ENCODE measurements at places on chromosomes 7 and 10. TPM values are rescaled to one million over a fixed set of nuclear protein-coding genes. Genes with fewer than 3 reads are reported as not detected.

CACNB2 gene
- total RNA-seq, result 3.4 TPM

PRRT4 gene
- not detected for total RNA-seq

NODAL gene
- not detected for total RNA-seq

PLCE1 gene
- total RNA-seq, result 0.47 TPM

BTBD16 gene
- total RNA-seq, result not detected

GPR37 gene
- 0.21 TPM for total RNA-seq

RNLS gene
- total RNA-seq, result 9.1 TPM

ITGB8 gene
- 5.3 TPM for total RNA-seq

ACHE gene
- 0.90 TPM for total RNA-seq

AEBP1 gene
- 16.7 TPM for total RNA-seq

RNF133 gene
- 0.53 TPM for total RNA-seq

CNNM1 gene
- 1.1 TPM for total RNA-seq

DNA sequence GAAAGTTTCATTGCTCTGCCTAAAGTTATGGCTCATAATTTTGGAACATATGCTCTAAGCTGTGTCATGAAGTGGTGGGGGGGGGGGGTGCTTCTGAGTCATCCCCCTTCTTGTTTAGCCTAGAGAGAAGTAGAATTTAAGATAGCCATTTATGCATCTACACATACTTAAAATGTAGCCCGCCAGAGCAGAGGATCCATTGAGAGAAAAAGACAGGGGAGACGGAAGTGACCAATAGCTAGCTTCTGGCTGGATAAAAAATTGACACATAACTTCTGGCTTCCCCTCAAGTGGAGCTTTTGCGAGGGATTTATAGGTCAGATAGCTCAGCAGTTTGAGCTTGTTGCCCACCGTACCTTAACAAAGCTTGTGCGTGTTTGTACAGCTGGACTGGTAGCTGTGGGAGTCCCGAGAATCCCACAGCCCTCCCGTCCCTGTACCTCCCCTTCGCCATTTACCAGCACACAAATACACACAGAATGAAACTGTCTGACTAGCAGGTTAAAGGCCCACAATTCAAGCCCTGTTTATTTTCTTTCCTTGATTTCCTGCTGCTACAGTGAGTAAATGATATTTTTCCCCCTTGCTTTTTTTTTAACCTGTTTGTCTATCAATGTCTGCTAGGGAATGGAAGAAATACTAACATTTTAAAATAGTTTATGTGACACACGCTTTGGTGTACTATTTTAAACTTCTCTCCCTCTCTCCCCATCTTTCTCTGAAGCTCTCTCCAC is 232.6 kb upstream of the FERD3L start:
- no peak for DNase-seq

DNA sequence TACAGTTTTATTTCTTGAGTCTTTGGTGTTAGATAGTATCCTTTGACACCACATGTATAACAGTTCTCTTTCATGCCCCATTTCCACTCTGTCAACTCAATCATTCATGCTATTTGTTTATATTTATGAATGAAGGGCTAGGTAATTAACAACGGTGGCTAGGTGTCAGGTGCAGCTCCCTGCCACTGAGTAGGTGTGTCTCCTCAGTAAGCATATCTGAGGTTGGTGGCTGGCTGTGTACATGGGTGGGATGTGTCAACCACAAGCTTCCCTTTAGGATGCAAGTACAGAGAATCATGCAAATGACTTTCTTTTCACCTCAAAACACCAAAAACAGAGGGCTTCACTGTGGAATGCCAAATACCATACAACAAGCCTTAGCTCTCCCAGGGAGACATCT is 83.4 kb downstream of the ZNF365 start:
- DNase-seq, result no peak

DNA sequence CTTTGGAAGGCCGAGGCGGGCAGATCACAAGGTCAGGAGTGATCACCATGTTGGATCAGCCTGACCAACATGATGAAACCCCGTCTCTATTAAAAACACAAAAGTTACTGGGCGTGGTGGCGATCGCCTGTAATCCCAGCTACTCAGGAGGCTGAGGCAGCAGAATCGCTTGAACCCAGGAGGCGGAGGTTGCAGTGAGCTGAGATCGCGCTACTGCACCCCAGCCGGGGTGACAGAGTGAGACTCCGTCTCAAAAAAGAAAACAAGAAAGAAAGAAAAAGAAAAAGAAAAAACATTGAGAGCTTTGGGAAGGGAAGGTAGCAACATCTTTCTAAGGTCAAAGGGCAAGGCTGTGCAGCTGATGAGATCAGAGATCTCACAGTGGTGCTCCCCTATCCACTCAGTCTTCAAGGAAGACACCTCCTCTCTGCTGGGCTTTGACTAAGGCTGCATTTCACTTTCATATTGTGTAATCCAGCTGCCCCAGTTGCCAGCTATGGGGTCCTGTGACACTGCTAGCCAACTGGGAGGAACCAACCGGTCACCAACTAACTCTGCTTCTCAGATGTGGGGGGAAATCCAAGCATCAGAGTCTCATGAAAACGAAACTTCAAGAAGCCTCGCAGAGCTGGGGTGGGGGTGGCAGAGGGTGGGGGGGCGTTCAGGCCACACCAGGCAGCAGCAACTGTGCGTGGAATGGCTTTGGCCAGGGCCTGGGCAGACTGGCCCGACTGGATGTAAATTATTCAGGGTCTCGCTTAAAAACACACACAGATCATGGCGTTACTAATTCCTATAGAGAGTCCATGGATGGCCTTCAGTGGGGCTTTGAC is 1.5 kb downstream of the IL15RA start:
- no peak for DNase-seq

GRCh38 chr7:116692401-116693308 is 20.7 kb downstream of the MET start:
- DNase-seq, result no peak

GRCh38 chr7:158344706-158345300 is 242.8 kb downstream of the PTPRN2 start:
- no peak for DNase-seq

DNA sequence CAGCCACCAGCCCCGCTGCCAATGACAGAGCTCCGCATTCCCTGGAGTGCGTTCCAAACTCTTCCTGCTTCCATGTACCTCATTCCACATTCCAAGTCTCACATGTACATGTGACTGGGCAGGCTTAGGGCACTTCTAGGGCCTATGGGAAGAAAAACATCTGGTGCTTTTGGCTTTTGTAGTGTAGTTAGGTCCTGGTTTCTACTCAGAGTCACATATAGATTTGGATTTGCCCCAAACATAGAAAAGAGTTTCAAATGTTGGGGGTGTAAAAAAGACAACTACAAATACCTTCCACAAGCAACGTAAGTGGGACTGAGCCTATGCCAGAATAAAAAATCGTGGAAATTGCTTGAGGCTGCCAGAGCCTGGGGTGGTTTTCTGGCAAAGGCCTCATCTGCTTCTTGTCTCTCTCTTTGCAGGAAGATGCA is 84.1 kb downstream of the ZNF467 start:
- DNase-seq, result no peak

GRCh38 chr10:100364735-100365391 is 17.8 kb downstream of the SCD start:
- DNase-seq, result no peak

DNA sequence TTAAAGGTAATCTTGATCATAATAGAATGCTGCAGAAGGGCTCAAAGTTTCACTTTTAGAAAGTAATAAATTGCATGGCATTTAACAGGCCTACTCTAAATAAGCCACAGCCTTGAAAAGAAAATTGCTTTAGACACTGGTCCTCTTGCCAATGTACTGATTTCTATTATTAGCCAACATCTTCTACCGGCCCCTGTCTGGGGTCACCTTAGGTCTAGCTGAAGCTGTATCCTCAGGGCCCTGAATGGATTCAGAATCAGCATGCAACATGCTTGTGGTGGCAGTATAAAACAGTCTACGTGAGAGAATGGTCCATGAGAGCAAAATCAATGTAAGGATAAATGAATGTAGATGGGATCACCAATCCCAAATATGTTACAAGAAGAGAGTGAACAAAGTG is 541.9 kb downstream of the PCDH15 start:
- DNase-seq, result no peak

- DNase-seq, result no peak
Observed at GRCh38 chr7:137658190-137658900, 188.4 kb downstream of the DGKI start.

GRCh38 chr7:20395104-20395503 is 64.4 kb downstream of the ITGB8 start:
- DNase-seq, result no peak

GRCh38 chr10:59762505-59762904 is 9.2 kb upstream of the MRLN start:
- DNase-seq, result no peak
